ENCODE measurements at places on chromosomes 6 and 20. TPM values are rescaled to one million over a fixed set of nuclear protein-coding genes. Genes with fewer than 3 reads are reported as not detected.

GRCh38 chr20:31603822-31604566 is 1.1 kb upstream of the ID1 start:
- H3K36me3 ChIP-seq, result no peaks in the 10 kb centered on the region
- H3K27ac ChIP-seq, result peak overlapping the region; percentile 96
- peaks cover 49% of the 10 kb centered on the region for H3K4me1 ChIP-seq
- H3K4me3 ChIP-seq, result peak overlapping the region; percentile 82
- H3K27me3 ChIP-seq, result peaks cover 12% of the 10 kb centered on the region

DNA sequence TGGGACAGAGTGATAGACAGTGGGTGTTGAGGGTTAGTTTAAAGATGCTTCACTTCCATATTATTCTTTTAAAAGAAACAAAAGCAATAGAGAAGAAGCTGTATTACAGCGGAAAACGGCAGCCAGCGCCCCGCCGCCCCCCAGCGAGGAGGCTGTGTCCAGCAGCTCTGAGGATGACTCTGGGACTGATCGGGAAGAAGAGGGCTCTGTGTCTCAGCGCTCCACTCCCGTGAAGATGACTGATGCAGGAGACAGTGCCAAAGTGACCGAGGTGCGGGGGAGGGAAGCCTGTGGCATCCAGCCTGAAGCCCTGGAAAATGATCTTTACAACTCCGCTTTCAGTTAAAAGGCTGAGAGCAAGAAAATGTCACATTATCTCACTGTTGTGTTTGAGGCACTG is 100.2 kb downstream of the FIG4 start:
- no peak overlapping the region for H3K4me3 ChIP-seq
- H3K4me1 ChIP-seq, result peaks cover 5% of the 10 kb centered on the region
- no peaks in the 10 kb centered on the region for H3K27me3 ChIP-seq
- no peak overlapping the region for H3K27ac ChIP-seq

GRCh38 chr6:28956331-28956730 is 32.5 kb upstream of the TRIM27 start:
- no peak overlapping the region for H3K4me3 ChIP-seq
- no peaks in the 10 kb centered on the region for H3K36me3 ChIP-seq
- H3K27me3 ChIP-seq, result peaks cover 16% of the 10 kb centered on the region
- DNase-seq, result no peak
- peaks cover 10% of the 10 kb centered on the region for H3K4me1 ChIP-seq

DNA sequence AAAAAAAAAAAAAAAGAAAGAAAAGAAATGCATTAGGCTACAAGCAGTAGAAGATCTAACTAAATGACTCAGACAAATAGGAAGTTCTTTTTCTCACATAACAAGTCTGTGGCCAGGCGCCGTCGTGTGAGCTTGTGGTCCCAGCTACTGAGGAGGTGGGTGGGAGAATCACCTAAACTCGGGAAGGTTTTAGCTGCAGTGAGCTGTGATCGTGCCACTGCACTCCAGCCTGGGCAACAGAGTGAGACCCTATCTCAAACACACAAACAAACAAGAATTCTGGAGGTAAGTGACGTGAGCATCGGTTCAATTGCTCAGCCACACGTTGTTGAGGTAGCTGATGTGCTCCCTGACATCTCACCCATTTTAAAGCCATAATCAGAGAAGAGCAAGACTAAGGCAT is 37.9 kb upstream of the SLC23A2 start:
- no peaks in the 10 kb centered on the region for H3K27me3 ChIP-seq
- no peaks in the 10 kb centered on the region for H3K36me3 ChIP-seq
- H3K4me1 ChIP-seq, result no peaks in the 10 kb centered on the region
- no peak overlapping the region for H3K27ac ChIP-seq
- no peak for DNase-seq
- H3K4me3 ChIP-seq, result no peak overlapping the region

DNA sequence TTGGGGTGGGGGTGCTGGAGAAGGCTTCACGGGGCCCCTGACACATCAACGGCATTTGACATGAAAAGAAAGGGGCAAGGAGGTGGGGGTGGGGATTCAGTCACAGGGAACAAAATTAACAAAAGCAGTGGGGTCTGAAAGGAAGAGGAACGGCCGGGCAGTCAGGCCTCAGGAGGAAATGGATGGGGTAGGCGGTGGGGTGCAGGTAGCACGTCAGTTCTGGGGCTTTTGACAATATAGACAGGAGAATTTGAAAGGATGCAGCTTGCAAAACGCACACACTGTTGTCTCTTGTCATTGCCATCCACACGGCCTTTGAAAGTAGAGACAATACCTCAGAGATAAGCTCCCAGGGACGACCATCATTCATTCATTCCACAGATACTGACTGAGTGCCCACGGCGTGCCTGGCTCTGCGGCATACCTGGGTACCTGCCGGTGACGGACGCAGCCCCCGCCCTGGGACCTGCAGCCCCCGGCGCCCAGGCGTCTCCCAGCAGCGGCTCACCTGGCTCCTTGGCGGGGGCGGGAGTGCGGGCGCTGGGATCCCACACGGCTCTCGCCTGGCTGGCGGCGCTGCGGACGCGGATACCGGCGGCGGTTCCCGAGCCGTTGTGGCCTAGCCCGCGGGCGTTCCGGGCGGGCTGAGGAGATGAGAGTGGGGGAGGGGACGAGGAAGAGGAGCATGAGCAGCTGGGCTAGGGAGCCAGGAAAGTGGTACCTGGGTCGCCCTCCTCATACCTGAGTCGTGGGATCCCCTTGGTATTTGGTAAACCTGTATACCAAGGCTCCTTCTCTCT is at the start of gene SLC26A8:
TSS of gene SLC26A8 (minus strand) at position 646 of the 800 bp plus-strand sequence. CDS start 4,934 bp downstream, outside the sequence.
- no peak within 1 kb of the TSS for H3K4me3 ChIP-seq
- H3K4me1 ChIP-seq, result no peaks in the 10 kb centered on the region
- DNase-seq, result no peak
- no peak within 1 kb of the TSS for H3K27ac ChIP-seq
- H3K27me3 ChIP-seq, result peaks cover 16% of the 10 kb centered on the region
- H3K36me3 ChIP-seq, result no peaks in the 10 kb centered on the region

- no peak overlapping the region for H3K27ac ChIP-seq
- no peak for DNase-seq
- no peak overlapping the region for H3K4me3 ChIP-seq
- no peaks in the 10 kb centered on the region for H3K36me3 ChIP-seq
- no peaks in the 10 kb centered on the region for H3K27me3 ChIP-seq
These were observed 1.8 kb downstream of the OOEP start for GRCh38 chr6:73367761-73368355.

DNA sequence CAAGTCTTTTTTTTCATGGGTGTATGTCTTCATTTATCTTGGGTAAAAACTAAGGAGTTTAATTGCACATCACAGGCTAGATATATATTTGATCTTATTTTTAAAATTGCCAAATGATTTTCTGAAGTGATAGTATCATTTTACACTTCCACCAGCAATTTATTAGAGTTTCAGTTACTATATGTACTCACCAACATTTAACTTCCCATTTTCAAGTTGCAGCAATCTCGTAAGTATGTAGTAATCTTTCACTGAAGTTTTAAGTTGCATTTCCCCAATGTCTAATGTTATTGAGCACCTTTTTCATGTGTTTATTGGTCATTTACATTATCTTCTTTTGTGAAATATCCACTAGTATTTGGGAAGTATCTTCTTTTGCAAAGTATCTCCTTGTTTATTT is 277.4 kb upstream of the CNR1 start:
- H3K27ac ChIP-seq, result no peak overlapping the region
- H3K36me3 ChIP-seq, result no peaks in the 10 kb centered on the region
- H3K27me3 ChIP-seq, result no peaks in the 10 kb centered on the region

DNA sequence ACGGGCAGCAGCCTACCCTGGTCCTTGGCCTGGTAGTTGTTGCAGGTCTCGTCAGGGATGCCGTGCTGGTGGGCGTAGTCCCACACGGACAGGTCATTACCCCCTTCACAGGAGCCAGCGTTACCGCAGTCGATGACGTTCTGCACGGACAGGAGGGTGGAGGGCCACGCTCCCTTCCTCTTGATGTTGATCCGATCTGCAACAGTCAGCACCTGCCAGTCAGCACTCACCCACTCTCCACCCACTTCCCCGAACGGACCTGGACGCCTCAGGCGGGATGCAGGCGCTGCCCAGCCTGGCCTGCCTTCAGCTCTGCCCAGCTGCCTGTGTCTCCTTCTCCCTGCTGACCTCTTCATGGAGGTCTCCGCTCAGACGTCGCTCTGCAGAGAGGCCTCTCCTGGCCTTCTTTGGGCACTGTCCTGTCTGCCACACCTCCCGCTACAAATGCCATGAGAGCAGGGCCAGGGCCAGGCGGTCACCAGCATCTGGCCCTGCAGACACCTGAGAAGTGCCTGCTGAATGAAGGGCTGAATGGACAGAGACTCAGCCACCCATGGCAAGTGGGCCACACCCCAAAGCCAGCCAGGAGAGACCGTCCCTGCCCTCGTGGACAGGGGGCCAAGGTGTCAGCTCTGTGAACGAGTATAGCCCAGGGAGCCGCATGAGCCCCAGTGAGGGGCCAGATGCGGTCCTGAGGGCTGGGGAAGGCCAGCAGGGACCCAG is 5.4 kb downstream of the CTSZ start:
- no peak for DNase-seq
- H3K36me3 ChIP-seq, result peaks cover 56% of the 10 kb centered on the region
- H3K27me3 ChIP-seq, result no peaks in the 10 kb centered on the region
- no peak overlapping the region for H3K4me3 ChIP-seq

GRCh38 chr6:137099689-137100403 is 55.1 kb upstream of the IL20RA start:
- no peaks in the 10 kb centered on the region for H3K27me3 ChIP-seq
- no peaks in the 10 kb centered on the region for H3K4me1 ChIP-seq
- H3K4me3 ChIP-seq, result no peak overlapping the region
- no peaks in the 10 kb centered on the region for H3K36me3 ChIP-seq

- no peaks in the 10 kb centered on the region for H3K4me1 ChIP-seq
- H3K27me3 ChIP-seq, result peaks cover 5% of the 10 kb centered on the region
- no peak overlapping the region for H3K4me3 ChIP-seq
- H3K36me3 ChIP-seq, result no peaks in the 10 kb centered on the region
- H3K27ac ChIP-seq, result no peak overlapping the region
These were observed 13.4 kb upstream of the MOCS1 start for GRCh38 chr6:39947611-39948068.

- H3K4me3 ChIP-seq, result no peak overlapping the region
- H3K4me1 ChIP-seq, result peaks cover 9% of the 10 kb centered on the region
- no peak for DNase-seq
- H3K27ac ChIP-seq, result no peak overlapping the region
- no peaks in the 10 kb centered on the region for H3K27me3 ChIP-seq
These were observed 23.5 kb downstream of the PLAGL2 start for GRCh38 chr20:32183947-32184635.

GRCh38 chr6:129785047-129785755 is 75.2 kb upstream of the ARHGAP18 start:
- no peaks in the 10 kb centered on the region for H3K27me3 ChIP-seq
- H3K36me3 ChIP-seq, result no peaks in the 10 kb centered on the region
- no peak overlapping the region for H3K4me3 ChIP-seq
- H3K4me1 ChIP-seq, result peaks cover 2% of the 10 kb centered on the region
- no peak overlapping the region for H3K27ac ChIP-seq

DNA sequence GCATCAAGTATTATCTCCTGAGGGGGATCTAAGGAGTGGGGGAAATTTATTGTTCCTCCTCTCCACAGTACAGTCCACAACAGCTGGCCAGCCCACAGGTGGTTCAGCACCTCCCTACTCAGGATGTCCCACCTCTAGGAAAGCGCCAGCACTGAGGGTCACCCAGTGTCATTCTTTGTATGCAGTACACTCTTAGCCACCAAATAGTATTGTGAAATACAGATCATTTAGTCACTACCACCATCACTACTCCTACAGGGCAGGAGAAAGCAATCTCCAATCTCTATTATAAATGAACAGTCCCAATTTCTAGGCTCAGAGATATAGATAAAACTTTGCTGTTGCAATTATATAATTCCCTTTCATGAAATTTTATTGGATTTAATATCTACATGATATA is 6.3 kb upstream of the ZNF76 start:
- no peak overlapping the region for H3K27ac ChIP-seq
- no peaks in the 10 kb centered on the region for H3K27me3 ChIP-seq
- H3K4me1 ChIP-seq, result peaks cover 3% of the 10 kb centered on the region
- peaks cover 4% of the 10 kb centered on the region for H3K36me3 ChIP-seq
- DNase-seq, result no peak

GRCh38 chr20:45857882-45858216 is 435 bp downstream of the ZSWIM3 start:
- peaks cover 15% of the 10 kb centered on the region for H3K36me3 ChIP-seq
- H3K4me3 ChIP-seq, result peak overlapping the region; percentile 87
- H3K4me1 ChIP-seq, result peaks cover 23% of the 10 kb centered on the region
- DNase-seq, result no peak

DNA sequence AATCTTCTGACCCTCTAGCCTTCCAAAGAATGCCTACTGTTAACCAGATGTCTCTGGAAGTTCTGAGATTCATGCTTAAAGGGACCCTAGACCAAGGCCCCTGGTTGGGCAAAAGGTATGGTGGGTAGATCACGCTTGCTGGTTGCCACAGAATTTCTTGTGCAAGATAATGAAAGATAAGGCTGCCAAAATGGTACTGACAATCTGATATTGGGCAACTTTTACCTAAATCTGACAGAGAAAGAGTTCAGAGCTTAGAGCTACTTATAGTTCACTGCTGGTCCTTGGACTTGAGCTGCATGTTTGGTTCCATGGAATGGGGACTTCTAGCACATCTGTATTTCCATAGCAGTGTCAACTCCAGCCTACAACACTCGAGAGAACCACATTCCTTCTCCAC is 12.0 kb downstream of the DEFB114 start:
- no peaks in the 10 kb centered on the region for H3K4me1 ChIP-seq
- H3K27me3 ChIP-seq, result no peaks in the 10 kb centered on the region
- H3K4me3 ChIP-seq, result no peak overlapping the region
- no peak for DNase-seq
- no peak overlapping the region for H3K27ac ChIP-seq
- no peaks in the 10 kb centered on the region for H3K36me3 ChIP-seq

GRCh38 chr6:116267836-116268588 is 11.7 kb downstream of the TSPYL1 start:
- peaks cover 8% of the 10 kb centered on the region for H3K4me1 ChIP-seq
- H3K4me3 ChIP-seq, result no peak overlapping the region
- no peaks in the 10 kb centered on the region for H3K27me3 ChIP-seq

- peaks cover 17% of the 10 kb centered on the region for H3K36me3 ChIP-seq
- no peaks in the 10 kb centered on the region for H3K27me3 ChIP-seq
- H3K4me1 ChIP-seq, result no peaks in the 10 kb centered on the region
- H3K27ac ChIP-seq, result no peak overlapping the region
- no peak for DNase-seq
- no peak overlapping the region for H3K4me3 ChIP-seq
These were observed 327.1 kb downstream of the ARHGAP18 start for GRCh38 chr6:129382916-129383315.

GRCh38 chr6:23875006-23875405 is 251.0 kb upstream of the NRSN1 start:
- no peaks in the 10 kb centered on the region for H3K4me1 ChIP-seq
- H3K27ac ChIP-seq, result no peak overlapping the region
- DNase-seq, result no peak
- no peaks in the 10 kb centered on the region for H3K27me3 ChIP-seq

GRCh38 chr20:57987659-57988058 is 240.8 kb downstream of the ANKRD60 start:
- no peaks in the 10 kb centered on the region for H3K36me3 ChIP-seq
- no peak for DNase-seq
- H3K27me3 ChIP-seq, result peaks cover 5% of the 10 kb centered on the region
- H3K27ac ChIP-seq, result no peak overlapping the region

Gene LY6G6C
- polyA plus RNA-seq, result 0.50 TPM

Gene PKHD1
- 3.6 TPM for polyA plus RNA-seq

Gene SULF2
- polyA plus RNA-seq, result 68.2 TPM

Gene TEAD3
- 67.3 TPM for polyA plus RNA-seq

Gene DPPA5
- not detected for polyA plus RNA-seq

Gene EYS
- polyA plus RNA-seq, result 0.24 TPM

Gene IRF4
- polyA plus RNA-seq, result 0.27 TPM

Gene CABLES2
- polyA plus RNA-seq, result 4.6 TPM

Data from muscle of leg (tissue), 16 donors.